ENCODE measurements at places on chromosomes 16 and 17. TPM values are rescaled to one million over a fixed set of nuclear protein-coding genes. Genes with fewer than 3 reads are reported as not detected.

Gene NPIPA3
- total RNA-seq = not detected

Gene SLC12A3
- total RNA-seq = not detected

Gene CAMTA2
- total RNA-seq = 83.5 TPM

Gene C17orf100
- 3.1 TPM for total RNA-seq

- H3K36me3 ChIP-seq = no peaks in the 10 kb centered on the region
- no peak for DNase-seq
- H3K4me1 ChIP-seq = peaks cover 9% of the 10 kb centered on the region
- H3K27ac ChIP-seq = no peak overlapping the region
- peak overlapping the region; percentile 76 for H3K4me3 ChIP-seq
- H3K27me3 ChIP-seq = peaks cover 16% of the 10 kb centered on the region
These were observed 641 bp downstream of the SBK1 start for GRCh38 chr16:28292731-28293600.

- H3K36me3 ChIP-seq = no peaks in the 10 kb centered on the region
- H3K27ac ChIP-seq = no peak overlapping the region
- DNase-seq = no peak
- H3K4me3 ChIP-seq = no peak overlapping the region
- H3K4me1 ChIP-seq = no peaks in the 10 kb centered on the region
These were observed 320.8 kb downstream of the HAPSTR1 start for GRCh38 chr16:9412031-9412914.
